ENCODE measurements at places on chromosomes 4 and X.
A peak's percentile ranks its signal among the peaks of the same experiment; 100 is the strongest.

- DNase-seq, result no peak
Measured at GRCh38 chrX:22340022-22340616, 67.4 kb downstream of the CBLL2 start.

DNA sequence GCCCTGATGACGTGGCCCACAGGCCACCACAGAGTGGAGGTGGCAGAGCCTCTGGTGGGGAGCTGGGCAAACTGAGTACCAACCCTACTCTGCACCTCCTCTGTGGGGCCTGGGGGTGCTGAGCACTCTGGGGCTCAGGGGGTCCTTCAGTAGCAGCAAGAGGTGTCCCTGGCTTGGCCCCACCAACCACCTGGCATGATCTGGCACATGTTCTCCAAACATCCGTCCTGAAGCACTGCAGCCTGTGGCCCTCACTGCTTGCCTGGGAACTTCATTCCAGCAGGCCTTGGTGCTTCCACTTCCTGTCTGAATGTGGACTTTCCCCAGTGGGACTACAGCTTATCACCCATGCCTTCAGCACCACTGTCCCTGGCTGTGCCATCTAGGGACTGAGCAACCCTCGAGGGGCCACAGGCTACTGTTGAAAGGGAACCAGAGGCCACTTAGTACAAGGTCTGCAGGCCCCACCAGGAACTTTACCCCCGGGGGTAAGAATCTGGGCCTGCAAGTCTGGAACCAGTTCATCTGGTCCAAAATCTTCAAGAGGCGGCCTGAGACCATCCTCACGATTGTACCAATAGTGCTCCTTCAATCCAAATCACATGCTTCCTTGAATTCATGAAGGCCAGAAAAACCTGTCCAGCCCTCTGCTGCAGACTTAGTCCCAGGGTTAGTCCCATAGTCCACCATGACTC is 13.2 kb downstream of the TNIP2 start:
- DNase-seq, result no peak

GRCh38 chr4:14879683-14880082 is 122.6 kb upstream of the CPEB2 start:
- DNase-seq, result no peak

- DNase-seq, result peak; percentile 50
Measured at GRCh38 chr4:38902695-38903094, 35.1 kb downstream of the FAM114A1 start.

GRCh38 chr4:163738521-163738920 is 244.0 kb downstream of the TMA16 start:
- no peak for DNase-seq
